ENCODE measurements at places on chromosomes 16 and 17.

DNA sequence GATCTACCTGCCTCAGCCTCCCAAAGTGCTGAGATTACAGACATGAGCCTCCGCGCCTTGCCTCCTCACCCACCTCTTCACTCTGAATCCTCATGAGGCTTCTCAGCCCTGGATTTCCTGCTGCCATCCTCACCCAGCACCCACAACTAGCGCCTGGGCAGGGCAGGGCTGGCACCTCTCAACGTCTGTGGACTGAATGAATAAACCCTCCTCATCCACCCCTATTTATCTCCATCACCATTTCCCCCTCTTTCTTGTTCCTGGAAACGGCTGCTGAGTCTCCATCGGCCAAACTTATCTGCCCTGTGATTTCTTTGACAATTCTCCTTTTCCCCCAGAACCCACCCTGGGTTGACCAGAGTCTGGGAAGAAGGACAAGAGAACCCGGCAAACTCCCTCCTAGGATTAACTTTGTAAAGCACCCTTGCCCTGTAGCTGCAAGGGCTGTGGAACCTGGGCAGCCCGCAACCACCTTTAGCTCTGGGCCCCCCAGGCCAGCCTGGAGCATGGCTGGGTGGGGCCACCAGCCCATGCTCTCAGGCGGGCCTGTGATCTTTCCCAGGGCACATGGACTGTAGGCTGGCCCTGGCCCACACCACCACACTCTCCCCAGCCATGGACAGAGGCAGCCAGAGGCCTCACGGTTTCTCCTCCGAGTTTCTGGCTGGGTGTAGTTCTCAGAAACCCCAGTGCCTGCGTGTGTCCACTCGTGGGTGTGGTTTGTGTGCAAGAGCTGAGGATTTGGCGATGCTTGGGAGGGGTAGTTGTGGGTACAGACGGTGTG, 2.4 kb downstream of the SPN start:
- DNase-seq, result no peak

- no peak for DNase-seq
Measured at GRCh38 chr17:56110463-56111135, 42.7 kb upstream of the ANKFN1 start.

- no peak for DNase-seq
Measured at GRCh38 chr17:77420095-77420803, 279.5 kb downstream of the SEC14L1 start.

DNA sequence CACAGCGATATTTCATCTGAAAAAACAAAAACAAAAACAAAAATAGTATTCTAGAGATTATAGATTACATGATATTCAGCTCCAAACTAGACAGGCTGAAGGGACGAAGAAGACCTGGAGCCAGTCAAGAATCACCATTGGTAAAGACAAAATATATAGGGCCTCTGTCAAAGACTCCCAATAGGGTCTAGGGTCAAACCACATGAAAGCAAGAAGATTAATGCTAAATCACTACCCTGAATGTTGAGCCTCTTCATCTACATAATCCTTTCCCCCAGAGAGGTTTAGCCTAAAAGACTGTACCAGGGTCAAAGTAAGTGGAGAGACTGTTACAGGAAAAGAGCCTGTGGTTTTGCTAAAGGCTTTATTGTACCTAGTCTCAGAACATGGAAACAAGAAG, 10.8 kb upstream of the NME1 start:
- no peak for DNase-seq

- no peak for DNase-seq
Measured at GRCh38 chr17:29181226-29181625, 1.0 kb upstream of the MYO18A start.

Data from NCI-H2081 (cell line).